ENCODE measurements at places on chromosomes 2 and 18.

DNA sequence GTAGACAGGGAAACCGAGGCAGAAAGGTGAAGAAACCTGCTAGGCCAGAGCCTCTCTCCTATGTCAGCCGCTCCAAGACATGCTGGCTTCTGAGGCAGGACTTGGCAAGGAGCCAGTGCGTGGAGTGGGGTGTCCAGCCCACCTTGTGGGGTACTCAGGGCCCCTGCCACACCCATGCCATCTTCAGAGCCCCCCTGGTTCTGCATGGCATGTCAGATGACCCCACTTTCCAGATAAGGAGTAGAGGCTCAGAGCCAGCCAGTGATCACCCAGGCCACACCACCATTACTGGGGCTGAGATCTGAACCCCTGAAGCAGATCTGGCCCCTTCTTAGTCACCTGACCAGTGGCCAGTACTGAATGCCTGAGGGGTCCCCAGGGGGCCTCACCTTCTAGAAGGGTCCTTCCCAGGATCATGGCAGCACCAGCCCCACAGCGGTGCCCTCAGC, 14.7 kb downstream of the CROCC2 start:
- DNase-seq: no peak

- DNase-seq: peak; percentile 80
Measured at GRCh38 chr2:47336259-47337238, 66.4 kb upstream of the MSH2 start.

DNA sequence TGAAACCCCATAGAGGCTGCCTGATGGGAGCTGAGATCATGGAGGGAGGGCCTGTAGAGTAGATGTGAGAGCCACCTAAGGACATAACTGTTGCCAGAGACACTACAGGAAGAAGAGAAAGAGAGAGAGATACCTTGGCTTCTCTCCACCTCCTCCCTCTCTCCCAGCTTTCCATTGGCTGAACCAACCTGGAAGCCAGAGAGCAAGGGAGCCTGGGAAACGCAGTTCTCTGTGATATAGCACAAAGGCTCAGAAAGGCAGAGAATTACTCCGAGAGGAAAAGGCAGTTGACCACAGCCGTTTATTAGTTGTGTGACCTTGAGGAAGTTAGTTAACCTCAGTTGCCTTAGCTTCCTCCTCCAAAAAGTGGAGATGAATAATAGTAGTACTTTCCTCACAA, 37.7 kb upstream of the MAT2A start:
- peak; percentile 41 for DNase-seq

DNA sequence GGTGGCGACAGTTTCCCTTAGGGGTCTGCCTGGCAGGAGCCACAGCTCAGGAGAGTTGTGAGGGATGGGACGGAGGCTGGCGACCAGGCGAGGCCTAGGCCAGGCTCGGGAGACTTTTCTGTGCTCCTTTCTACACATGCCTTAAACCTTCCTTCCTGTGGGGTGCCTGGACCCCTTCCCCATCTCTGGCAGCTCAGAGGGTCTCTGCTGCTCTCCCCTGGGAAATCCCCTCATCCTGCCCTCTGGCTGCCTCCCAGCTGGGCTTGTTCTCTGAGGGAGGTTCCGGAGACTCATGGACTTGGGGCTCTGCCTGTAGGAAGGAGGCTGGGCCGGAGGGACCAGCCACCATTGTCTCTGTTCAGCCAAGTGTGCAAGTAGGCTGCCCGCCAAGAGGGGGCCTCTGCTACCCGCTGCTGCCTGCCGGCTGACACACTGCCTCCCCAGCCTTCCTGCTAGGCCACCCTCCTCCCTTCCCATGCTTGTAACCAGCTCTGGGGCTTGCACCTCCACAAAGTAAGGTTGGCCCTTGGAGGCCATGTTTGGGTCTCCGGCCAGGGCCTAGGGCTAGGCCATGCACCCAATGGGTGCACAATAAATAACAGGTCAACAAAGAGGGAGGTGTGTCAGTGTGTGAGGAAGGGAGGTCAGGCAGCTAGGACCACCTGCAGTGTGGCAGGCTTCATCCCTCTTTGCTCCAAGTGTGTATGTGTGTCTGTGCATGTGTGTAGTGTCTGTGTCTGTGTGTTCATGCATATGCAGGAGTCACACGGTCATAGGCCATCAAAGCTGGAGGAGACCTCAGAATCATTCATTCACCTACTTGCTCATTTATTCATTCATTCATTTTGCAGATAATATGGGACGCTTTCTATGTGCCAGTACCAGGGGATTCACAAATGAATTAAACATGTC, 28.8 kb downstream of the PSD4 start:
- no peak for DNase-seq

- peak; percentile 15 for DNase-seq
Measured at GRCh38 chr2:105519516-105519915, 120.7 kb upstream of the FHL2 start.

- DNase-seq: no peak
Measured at GRCh38 chr18:71503222-71503621, 1040.9 kb downstream of the CBLN2 start.

Data from common myeloid progenitor, CD34-positive (primary cell).